ENCODE measurements at places on chromosomes 16 and 17. TPM values are rescaled to one million over a fixed set of nuclear protein-coding genes. Genes with fewer than 3 reads are reported as not detected.

DNA sequence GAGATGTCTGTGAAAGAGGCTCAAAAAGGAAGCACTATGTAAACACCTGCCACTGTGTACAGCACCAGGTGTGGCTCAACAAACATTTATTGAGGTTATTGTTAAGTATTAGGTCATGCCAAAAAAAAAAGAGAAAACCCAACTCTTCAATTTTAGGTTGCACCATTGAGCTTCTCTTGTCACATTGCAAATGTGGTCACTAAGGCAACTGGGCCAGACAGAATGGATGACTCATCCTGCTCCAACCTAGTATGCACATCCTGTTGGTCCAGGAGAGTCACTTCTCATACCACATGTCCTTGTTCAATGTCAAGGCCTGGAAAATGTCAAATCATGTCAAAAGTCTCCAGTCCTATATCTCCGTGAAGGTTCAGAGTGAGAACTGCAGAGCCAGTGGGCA is 25.0 kb downstream of the HOXB1 start:
- DNase-seq, result peak; percentile 43

USP31 gene
- total RNA-seq, result 4.9 TPM

BCO1 gene
- not detected for total RNA-seq

TMEM98 gene
- total RNA-seq, result not detected

GRCh38 chr17:39716073-39716818 is 14.1 kb downstream of the MIEN1 start:
- DNase-seq, result no peak

- DNase-seq, result no peak
Observed at GRCh38 chr17:58985367-58985766, 121.3 kb downstream of the TRIM37 start.

PPP1R1B gene
- total RNA-seq, result not detected

GRCh38 chr17:70653850-70654249 is 484.5 kb downstream of the KCNJ2 start:
- DNase-seq, result no peak

DNA sequence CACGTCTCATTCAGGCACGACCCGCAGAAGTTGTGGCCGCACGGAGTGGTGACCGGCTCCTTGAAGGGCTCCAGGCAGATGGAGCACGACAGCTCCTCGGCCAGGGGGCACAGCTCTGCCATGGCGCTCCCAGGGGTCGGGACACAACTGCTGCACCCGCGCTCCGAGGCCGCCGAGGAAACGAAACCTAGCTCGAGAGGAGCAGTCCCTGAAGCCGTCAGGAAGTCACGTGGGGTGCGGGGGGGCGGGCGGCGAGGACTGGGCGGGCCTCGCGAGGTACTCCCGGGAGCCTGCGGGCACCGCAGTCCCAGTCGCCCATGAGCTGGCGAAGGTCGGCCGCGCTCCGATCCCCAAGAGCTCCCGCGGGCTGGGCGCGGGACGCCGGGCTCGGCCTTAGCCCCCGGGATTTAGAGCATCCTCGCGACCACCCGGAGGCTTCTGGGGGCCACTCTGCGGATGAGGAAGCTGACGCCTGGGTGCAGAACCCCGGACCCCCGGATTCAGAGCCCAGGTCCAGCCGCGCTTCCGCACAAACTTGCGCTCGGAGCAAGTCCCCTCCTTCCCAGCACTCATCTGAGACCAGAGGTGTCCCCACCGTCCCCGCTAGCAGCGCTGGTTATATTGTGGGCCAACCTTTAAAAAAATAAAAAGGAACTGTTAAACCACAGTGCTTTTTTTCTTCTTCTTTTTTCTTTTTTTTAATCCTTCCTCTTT is at the start of gene TRIM25:
TSS of gene TRIM25 (minus strand) at position 183 of the 714 bp plus-strand sequence. CDS start at position 122, 61 bp downstream.
- DNase-seq, result peak; percentile 80

GRCh38 chr16:31695667-31696066 is 168.0 kb downstream of the AHSP start:
- DNase-seq, result peak; percentile 81

- DNase-seq, result no peak
Observed at GRCh38 chr16:22322021-22322471, 24.8 kb downstream of the POLR3E start.

PITPNM3 gene
- 0.50 TPM for total RNA-seq

DNA sequence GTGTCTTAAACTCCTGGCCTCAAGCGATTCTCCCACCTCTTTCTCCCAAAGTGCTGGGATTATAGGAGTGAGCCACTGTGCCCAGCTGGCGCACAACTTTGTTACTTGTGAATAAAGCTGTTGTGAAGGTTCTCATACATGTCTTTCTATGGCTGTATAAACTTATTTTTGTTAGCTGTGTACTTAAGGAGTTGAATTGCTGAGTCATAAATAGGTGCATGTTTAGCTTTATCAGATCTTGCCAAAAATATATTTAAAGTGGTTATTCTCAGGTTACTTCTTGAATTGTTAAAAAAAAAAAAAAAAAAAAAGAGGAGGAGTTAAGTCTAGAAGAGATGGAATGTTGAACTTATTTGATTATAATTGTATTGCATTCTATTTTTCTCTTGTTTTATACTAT is 47.6 kb upstream of the IRX3 start:
- DNase-seq, result no peak

GRCh38 chr16:78444-79150 is 572 bp downstream of the MPG start:
- no peak for DNase-seq

PDPR gene
- total RNA-seq, result 37.0 TPM

GRCh38 chr17:74078363-74078941 is 125.0 kb upstream of the RPL38 start:
- no peak for DNase-seq

DNA sequence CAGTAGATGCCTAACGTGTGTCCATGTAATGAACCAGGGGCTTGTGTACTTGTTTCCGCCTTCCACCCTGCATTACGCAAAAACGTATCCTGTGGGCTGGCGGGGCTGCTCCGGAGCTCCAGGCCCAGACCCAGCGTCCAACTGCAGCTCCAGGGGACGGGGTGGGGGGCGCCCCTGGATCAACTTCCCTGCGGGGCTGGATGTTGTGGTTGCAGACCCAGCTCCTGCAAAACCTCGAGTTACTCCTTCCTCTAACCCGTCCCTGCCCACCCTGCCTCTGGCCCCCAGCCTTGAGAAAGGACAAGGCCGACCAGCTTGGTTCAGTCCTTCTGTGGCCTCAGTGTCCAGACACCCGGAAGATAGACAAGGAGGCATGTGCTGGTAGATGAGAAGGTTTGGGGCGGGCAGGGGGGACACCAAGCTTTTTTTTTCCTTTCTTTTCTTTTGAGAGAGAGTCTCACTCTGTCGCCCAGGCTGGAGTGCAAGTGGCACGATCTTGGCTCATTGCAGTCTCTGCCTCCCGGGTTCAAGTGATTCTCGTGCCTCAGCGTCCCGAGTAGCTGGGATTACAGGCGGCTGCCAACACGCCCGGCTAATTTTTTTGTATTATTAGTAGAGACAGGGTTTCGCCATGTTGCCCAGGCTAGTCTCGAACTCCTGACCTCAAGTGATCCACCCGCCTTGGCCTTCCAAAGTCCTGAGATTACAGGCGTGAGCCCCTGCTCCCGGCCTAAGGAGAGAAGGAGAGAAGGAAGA is 731 bp upstream of the EXOC7 start:
- no peak for DNase-seq

CACNG3 gene
- total RNA-seq, result not detected

- DNase-seq, result no peak
Observed at GRCh38 chr17:59669411-59669810, 37.8 kb downstream of the PTRH2 start.

DNA sequence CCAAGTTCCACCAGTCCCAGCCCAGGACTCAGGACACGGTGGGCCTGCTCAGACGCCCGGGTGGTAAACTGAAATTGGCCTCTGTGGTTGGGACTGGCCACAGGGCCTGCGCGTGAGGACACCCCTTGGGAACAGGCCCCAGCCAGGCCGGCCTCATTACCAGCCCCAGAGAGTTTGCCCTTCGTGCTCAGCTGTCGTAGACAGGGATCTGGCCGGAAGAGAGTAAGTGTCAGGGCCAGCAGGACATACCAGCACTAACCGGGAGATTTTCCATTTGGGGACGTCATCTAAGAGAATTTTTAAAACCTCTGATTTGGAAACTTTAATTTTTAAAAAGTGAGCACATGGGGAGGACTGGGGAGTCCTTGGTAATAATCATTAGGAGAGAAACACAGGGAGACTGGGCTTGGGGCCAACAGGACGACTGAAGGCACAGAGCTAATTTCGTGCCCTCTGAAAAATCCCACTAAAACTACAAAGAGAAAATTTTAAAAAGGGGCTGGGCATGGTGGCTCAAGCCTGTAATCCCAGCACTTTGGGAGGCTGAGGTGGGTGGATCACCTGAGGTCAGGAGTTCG is 2.4 kb upstream of the RBFOX3 start:
- no peak for DNase-seq

DNA sequence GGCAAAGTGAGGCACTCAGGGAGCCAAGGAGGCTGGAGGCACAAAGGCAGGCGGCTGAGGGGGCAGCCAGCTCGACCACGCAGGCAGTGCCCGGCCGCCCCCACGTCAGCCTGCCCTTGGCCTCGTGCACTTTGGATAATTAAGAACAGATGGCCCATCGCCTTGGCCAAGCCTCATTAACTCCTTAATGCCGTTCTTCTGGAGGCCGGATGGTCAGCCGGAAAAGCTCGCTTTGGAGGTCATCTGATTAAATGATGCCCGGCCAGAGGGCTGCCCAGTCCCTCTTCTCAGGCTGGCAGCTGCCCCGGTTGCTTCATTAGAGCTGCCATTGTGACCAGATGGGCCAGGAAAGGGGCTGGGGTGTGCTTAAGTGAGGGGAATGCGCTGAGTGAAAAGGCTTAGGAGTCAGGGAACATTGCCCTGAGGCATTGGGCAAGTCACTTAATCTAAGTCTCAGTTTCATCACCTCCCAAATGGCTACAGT is 364.0 kb downstream of the NPIPA8 start:
- DNase-seq, result no peak

DNA sequence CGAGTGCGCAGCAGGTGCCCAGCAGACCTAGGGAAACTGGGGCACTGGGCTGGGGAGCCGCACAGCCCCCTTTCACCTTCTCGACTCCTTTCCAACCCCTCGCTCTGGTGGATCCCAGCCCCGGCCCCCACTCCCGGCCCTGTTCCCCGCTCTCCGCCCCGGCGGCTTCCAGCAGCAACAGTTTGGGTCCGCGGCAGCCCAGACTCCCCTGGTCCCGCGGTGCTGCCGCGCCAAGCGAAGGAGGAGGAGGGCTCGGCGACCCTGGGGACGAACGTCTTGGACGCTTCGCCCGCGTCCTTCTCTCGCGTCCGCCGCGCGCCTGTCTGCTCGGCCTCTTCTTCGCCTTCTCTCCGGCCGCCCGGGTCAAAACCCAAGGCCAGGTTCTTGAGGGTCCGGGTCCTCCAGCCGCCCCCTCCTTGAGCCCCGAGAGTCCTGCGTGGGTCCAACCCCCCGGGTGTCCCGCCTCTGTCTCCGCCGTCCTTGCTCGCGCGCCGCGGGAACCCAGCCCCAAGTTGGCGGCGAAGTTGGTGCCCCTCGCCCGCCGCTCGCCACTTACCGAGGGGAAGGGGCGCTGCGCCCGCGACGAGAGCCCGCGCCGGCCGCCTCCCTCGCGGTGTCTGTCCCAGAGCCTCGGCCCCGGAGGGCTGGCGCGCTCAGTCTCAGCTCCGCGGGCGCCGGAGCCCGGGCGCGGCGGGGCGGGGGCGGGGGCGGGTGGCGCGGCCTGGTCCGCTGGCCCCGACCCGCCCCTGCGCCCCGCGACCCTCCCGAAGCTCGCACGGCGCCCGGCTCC is 1.4 kb upstream of the GRIN2C start:
- no peak for DNase-seq

DNA sequence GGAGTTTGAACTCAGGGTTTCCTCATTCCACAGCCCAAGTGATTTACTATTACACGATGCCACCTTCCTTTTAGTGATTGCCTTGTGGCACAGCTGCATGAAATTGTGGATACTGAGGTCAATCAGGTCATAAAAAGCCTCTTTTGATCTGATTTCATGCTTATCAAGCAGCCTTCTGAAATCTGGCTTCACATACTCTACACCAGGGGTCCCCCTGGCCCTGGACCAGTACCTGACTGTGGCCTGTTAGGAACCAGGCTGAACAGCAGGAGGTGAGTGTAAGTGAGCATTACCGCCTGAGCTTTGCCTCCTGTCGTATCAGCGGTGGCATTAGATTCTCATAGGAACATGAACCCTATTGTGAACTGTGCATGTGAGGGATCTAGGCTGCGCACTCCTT is 13.8 kb downstream of the SLFN5 start:
- DNase-seq, result no peak

Data from CD4-positive, alpha-beta memory T cell (primary cell).